Activated T-helper 9 cell treated with anti-CD3 and anti-CD28 coated beads, Interleukin-2, amount 50 U/mL, for 16 hours (primary cell): ENCODE measurements at places on chromosomes 13 and 19.
A peak's percentile ranks its signal among the peaks of the same experiment; 100 is the strongest.

GRCh38 chr19:39995794-39996193 is 1.1 kb upstream of the ZNF546 start:
- DNase-seq = no peak

DNA sequence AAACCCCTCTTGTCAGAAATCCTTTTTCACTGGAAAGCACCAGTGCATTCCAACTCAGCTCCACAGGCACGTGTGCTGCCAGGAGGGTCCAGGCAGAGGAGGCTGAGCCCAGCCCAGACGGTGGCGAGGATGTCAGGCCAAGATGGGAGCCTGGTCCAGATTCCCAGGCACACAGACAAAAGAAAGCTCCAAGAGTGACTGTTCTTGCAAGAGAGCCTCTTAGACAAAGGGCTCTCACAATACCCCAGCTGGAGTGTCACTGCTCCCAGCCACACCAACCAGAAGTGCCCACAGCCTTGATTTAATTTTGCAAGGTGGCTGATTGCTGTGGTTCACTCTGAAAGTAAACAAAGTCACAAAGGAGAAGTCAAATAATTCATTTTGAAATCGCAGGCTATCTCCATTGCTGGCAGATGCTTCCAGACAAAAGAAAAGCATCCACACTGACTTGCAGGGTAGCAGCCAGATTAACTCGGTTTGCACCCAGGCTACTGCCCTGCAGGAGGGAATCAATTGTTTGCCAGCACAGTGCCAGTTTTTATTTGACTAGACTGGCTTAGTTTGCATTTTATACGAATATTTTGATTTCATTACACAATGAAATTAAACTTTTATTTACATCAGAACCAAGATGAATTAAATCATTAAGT is 95.1 kb downstream of the RAB20 start:
- no peak for DNase-seq

DNA sequence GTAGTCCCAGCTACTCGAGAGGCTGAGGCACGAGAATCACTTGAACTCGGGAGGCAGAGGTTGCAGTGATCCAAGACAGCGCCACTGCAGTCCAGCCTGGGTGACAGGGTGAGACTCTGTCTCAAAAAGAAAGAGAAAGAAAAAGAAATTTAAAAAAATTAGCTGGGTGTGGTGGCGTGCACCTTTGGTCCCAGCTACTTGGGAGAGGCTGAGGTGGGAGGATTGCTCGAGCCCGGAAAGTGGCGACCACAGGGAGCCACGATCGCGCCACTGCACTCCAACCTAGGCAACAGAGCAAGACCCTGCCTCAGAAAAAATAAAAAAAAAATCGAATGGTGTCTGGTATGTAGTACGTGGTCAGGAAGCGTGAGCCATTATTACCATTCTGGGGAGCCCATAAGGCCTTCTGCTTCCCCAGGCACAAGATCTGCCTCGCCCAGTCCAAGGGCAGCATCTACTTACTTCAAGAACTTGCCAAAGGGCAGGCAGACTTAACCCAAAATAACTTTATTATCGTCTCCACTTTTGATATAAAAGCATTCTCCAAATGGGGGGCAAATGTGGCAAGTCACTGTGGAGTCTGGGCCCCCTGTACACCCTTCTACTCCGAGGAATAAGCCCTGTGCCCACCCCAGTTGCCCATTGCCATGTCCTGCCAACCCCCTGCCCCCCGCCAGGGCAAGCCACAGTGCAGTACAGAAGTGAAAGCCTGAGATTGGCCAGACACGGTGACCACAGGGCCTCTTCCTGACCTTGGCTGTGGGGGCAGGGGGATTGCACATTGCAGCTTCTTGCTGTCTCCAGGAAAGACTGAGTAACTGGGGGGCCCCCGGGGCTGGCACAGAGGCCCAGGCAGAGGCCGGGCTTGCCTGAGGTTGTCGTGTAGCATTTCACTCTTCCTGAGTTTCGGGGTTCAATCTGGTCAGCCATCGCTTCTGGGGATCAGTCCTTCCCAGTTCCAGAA is 12.6 kb downstream of the CCL25 start:
- DNase-seq = no peak

GRCh38 chr13:110812121-110812868 is 98.8 kb downstream of the ING1 start:
- DNase-seq = no peak

DNA sequence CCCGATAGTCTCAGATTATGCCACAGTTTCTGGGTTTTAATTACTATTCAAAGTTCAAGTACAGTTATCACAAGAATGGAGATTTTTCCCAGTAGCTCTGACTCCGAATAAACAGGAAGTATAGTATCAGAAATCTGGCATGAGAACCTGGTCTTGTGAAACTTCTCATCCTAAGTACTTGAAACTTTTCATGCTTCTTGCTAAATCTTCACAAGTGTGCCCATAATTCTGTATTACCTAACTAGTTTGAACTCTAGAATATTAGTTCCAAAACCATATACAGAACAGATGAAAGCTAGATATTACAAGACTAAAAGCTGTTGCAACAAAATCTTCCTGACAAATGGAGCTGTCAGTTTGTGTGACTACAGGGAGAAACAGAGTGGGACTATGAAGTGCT is 70.5 kb upstream of the CSNK1A1L start:
- no peak for DNase-seq

DNA sequence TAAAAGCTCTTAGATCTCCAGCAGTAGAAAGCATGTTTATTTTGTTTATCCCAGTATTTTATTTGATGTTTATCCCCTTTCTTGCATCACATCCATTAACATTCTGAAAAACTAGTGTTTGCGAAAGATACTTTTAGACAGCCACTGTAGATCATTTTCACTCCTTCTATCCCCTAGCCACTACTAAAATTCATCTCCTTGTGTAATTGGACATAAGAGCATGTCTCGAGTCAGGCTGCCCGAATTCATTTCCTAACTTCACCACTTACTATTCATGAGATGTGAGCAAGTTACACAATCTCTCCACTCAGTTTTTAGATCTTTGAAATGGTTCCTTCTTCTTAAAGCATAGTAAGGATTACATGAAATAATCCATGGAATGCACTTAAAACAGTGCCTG is 514.0 kb downstream of the KLF5 start:
- no peak for DNase-seq

- DNase-seq = no peak
Measured at GRCh38 chr19:29806098-29806866, 5.5 kb upstream of the CCNE1 start.

GRCh38 chr19:51163257-51163656 is 21.2 kb downstream of the SIGLEC7 start:
- DNase-seq = no peak

DNA sequence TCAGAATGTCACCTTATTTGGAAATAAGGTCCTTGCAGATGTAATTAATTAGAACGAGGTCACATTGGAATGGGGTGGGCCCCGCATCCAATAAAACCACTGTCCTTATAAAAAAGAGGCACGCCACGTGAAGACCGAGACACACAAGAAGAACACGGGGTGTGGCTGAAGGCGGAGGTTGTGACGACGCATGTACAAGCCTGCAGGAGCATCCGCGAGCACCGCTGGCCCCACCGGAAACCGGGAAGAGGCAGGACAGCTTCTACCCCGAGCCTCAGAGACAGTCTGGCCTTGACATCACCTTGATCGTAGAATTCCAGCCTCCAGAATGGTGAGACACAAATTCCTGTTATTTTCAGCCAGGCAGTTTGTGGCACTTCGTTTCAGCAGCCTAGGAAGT is 177.9 kb downstream of the COL4A1 start:
- DNase-seq = no peak

DNA sequence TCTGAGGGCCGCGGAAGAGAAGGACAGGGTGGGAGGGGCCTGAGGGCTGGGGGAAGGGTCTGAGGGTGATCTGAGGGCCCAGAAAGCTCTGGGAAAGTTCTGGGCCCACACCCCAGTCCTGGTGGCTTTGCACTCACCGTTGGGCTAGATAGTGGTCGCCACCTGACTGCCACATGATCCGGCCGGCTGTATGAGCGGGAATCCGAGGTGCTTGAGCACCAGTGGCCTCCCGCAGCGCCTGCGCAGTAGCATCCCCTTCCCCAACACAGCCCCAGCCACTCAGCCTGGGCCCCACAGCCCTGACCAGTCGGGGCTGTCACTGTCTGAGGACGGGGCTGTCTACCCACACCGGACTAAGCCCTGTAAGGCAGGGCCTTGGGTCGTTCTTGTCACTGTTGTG is 15.0 kb downstream of the PRODH2 start:
- DNase-seq = no peak

DNA sequence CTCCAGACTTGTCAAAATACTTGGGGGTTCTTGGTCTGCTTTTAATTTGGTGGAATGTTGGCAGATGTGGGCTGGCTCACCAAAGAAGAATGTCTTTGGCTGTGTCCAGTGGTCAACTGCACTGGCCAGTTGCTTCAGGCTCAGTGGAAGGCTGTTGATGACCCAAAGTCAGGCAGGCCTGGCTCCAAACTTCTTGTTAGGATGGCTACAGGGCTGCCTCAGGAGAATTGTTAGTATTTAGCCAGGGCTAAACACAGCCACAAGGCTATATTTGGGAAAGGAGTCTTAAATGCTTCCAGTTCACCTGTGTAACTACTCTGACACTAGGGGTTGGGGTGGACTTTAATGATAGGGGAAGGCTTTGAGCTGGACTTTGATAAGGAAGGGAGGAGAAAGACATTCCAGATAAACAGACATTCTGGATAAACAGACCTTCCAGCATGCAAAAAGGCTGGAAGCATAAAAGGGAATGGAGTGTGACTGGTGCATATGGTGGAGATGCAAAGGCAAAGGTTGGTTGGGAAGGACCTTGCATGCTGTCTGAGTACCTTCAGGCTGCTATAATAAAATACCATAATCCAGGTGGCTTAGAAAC is 116.8 kb downstream of the FOXO1 start:
- no peak for DNase-seq

- peak; percentile 22 for DNase-seq
Measured at GRCh38 chr19:55386493-55386971, 800 bp downstream of the RPL28 start.

DNA sequence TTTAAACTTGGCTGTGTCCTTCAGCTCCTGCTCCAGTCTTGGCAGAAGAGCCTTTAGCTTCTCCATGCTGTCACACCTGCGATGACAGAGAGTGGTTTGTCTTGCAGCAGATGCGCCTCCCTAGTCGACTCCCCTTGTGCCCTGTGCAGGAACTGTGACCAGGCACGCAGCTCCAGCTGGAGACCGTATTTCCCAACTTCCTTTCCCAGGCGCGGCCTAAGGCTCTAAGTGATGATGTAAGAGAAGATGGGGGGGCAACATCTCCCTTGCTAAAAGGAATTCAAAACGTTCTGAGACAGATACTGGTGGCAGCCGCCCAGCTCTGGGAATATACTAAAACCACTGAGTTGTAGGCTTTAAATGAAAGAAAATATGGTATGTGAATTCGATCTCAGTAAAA is 16.3 kb downstream of the DCUN1D2 start:
- no peak for DNase-seq

- DNase-seq = no peak
Measured at GRCh38 chr19:35751839-35752745, 3.7 kb downstream of the LIN37 start.

DNA sequence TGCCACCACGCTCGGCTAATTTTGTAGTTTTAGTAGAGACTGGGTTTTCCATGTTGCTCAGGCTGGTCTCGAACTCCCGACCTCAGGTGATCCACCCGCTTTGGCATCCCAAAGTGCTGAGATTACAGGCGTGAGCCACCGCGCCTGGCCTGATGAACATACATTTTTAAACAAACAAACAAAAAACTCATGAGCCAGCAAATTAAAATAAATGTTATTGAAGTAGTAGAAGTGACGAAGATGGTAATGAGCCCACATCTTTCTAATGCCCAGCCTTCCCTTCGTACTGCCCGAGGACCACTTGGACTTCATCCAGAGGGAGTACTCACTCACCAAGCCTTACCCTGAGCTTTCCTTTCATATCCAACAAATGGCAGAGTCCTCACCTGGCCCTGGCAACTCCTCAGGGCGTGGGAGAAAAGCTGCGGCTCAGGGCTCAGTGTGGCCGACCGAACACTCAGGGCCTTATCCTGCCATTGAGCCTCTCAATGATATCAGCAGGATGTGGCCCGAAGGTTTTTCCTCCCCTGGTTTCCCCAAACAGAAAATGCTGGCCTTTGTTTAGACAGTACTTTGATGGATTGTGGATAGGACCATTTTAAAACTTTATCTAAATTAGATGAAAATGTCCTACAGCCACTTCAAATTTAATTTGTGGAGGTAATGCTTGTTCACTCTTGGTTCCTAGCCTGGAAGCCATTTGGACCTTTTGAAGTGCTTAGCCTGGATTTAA is 22.8 kb upstream of the ABCC4 start:
- DNase-seq = no peak

GRCh38 chr19:29212356-29212647 is 649 bp downstream of the UQCRFS1 start:
- no peak for DNase-seq

- no peak for DNase-seq
Measured at GRCh38 chr13:23966691-23967615, 69.7 kb upstream of the C1QTNF9B start.

DNA sequence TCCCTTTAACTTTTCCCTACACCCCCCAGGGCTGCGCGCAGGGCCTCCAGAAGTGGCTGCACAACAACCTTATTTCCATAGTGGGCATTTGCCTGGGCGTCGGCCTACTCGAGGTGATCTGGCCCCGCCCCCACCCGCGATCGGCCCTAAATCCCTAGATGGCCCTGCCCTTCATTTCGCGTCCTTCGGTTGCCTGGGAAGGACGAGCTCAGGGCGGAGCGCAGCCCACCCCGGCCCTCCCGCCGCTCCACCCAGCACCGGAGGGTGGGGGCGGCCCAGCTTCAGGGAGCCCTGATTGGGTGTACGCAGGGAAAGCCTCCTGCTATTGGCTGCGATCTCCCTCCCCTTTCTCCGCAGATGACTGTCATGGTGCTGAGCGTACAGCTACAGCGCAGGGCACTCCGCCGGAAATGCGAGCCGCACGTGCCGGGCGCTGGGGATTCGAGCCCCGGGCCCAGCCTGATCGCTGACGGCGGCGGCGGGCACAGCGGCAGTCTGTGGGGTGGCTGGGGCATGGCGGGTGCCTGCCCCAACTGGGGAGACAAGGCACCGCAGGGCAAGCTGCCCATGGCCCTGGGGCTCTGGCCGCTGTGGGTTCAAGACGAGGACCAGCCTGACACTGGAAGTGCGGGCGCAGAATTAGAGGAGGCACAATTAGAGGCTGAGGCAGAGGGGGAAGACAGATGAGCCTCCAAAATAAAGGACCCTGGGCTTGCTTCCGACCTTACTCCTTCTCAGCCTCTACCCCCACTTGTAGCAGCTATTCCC is 4.3 kb downstream of the CD37 start:
- DNase-seq = no peak
